ENCODE measurements at places on chromosomes 7 and 10. TPM values are rescaled to one million over a fixed set of nuclear protein-coding genes. Genes with fewer than 3 reads are reported as not detected.

Gene MIOS
- total RNA-seq: 38.8 TPM

Gene SNX10
- total RNA-seq: 13.3 TPM

GRCh38 chr7:91771394-91771793 is 109.1 kb downstream of the MTERF1 start:
- no peak for DNase-seq
- no peak overlapping the region for H3K27ac ChIP-seq
- peaks cover 7% of the 10 kb centered on the region for H3K4me1 ChIP-seq
- no peaks in the 10 kb centered on the region for H3K36me3 ChIP-seq
- H3K4me3 ChIP-seq: no peak overlapping the region
- H3K27me3 ChIP-seq: no peaks in the 10 kb centered on the region

- peaks cover 26% of the 10 kb centered on the region for H3K27me3 ChIP-seq
- no peak overlapping the region for H3K4me3 ChIP-seq
- H3K36me3 ChIP-seq: peaks cover 17% of the 10 kb centered on the region
- no peak for DNase-seq
- H3K27ac ChIP-seq: no peak overlapping the region
Observed at GRCh38 chr7:23852988-23853387, 143.0 kb downstream of the STK31 start.

GRCh38 chr7:47505312-47506007 is 76.5 kb downstream of the TNS3 start:
- no peaks in the 10 kb centered on the region for H3K27me3 ChIP-seq
- peaks cover 30% of the 10 kb centered on the region for H3K4me1 ChIP-seq

DNA sequence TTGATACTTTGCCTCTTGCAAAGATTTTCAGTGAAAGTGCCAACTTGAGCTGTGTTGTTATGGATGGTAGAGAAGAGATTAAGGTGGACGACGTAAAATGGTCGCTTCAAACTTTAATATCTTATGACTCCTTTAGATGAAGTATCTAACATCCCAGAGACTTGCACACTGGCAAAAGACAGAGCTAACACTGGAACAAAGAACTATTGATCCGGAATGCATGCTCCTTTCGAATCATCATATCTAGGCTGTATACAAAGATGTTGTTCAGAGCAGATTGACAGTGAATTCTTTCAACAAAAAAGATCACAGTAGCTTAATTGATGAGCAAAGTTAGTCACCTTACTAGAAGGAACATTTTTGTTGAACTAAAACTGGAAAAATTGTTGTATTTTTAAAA is 592.7 kb downstream of the NXPH1 start:
- no peak overlapping the region for H3K4me3 ChIP-seq
- H3K4me1 ChIP-seq: peaks cover 13% of the 10 kb centered on the region
- H3K27ac ChIP-seq: no peak overlapping the region
- DNase-seq: no peak
- H3K27me3 ChIP-seq: no peaks in the 10 kb centered on the region

- H3K4me3 ChIP-seq: no peak overlapping the region
- H3K27ac ChIP-seq: no peak overlapping the region
- no peak for DNase-seq
- peaks cover 23% of the 10 kb centered on the region for H3K4me1 ChIP-seq
Observed at GRCh38 chr7:21500117-21500832, 42.6 kb upstream of the DNAH11 start.

DNA sequence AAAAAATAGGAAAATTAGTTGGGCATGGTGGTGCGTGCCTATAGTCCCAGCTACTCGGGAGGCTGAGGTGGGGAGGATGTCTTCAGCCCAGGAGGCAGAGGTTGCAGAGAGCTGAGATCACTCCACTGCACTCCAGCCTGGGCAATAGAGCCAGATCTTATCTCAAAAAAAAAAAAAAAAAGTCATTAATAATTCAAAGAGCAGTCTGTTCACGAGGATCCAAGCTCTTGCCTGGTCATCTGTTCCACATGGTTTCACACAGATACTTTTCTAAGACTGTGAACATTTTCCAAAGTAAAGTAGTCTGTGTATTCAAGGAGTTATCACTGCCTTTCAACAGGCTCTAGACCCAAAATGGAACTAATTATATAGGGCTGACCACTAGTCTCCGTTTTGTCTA is 86.9 kb downstream of the ZNF277 start:
- no peak for DNase-seq
- H3K4me1 ChIP-seq: peaks cover 10% of the 10 kb centered on the region
- peaks cover 3% of the 10 kb centered on the region for H3K36me3 ChIP-seq
- no peaks in the 10 kb centered on the region for H3K27me3 ChIP-seq

- H3K27ac ChIP-seq: no peak overlapping the region
- H3K4me1 ChIP-seq: no peaks in the 10 kb centered on the region
- no peaks in the 10 kb centered on the region for H3K27me3 ChIP-seq
Observed at GRCh38 chr10:22368981-22369380, 23.7 kb downstream of the SPAG6 start.

DNA sequence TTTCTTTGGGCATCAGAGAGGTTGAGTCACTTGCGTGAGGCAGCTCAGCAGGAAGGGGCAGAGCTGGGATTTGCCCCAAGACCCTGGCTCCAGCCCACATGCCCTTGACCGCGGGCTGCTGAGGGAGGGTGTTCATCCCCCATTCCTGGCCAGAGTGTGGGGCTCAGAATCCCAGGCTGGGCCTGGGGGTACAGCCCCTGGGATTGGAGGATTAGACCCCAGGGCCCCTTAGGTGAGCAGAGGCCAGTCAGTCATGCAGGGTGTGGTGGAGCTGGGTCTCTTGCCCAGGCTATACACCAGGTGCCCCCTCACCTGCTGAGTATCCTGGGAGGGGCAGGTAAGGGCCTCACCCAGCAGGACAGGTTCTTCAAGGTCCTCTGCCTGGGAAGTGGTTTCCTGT is 68.4 kb upstream of the ZNF716 start:
- H3K27ac ChIP-seq: no peak overlapping the region
- H3K27me3 ChIP-seq: peaks cover 23% of the 10 kb centered on the region
- no peak overlapping the region for H3K4me3 ChIP-seq
- DNase-seq: no peak
- H3K36me3 ChIP-seq: peaks cover 57% of the 10 kb centered on the region

GRCh38 chr7:99125505-99125865 is 18.4 kb downstream of the SMURF1 start:
- H3K4me1 ChIP-seq: peaks cover 24% of the 10 kb centered on the region
- no peak overlapping the region for H3K4me3 ChIP-seq
- DNase-seq: no peak
- peak overlapping the region; percentile 76 for H3K27ac ChIP-seq
- H3K27me3 ChIP-seq: no peaks in the 10 kb centered on the region
- peaks cover under 1% of the 10 kb centered on the region for H3K36me3 ChIP-seq

GRCh38 chr7:26006426-26006825 is 145.6 kb upstream of the NFE2L3 start:
- no peak overlapping the region for H3K4me3 ChIP-seq
- H3K27ac ChIP-seq: no peak overlapping the region
- peaks cover 13% of the 10 kb centered on the region for H3K36me3 ChIP-seq
- H3K4me1 ChIP-seq: no peaks in the 10 kb centered on the region
- DNase-seq: no peak

- H3K36me3 ChIP-seq: no peaks in the 10 kb centered on the region
- peaks cover 29% of the 10 kb centered on the region for H3K4me1 ChIP-seq
- DNase-seq: no peak
- no peak overlapping the region for H3K27ac ChIP-seq
- H3K27me3 ChIP-seq: no peaks in the 10 kb centered on the region
Observed at GRCh38 chr10:92574548-92575261, 812 bp upstream of the IDE start.
